ENCODE measurements at places on chromosomes 13 and 19.

DNA sequence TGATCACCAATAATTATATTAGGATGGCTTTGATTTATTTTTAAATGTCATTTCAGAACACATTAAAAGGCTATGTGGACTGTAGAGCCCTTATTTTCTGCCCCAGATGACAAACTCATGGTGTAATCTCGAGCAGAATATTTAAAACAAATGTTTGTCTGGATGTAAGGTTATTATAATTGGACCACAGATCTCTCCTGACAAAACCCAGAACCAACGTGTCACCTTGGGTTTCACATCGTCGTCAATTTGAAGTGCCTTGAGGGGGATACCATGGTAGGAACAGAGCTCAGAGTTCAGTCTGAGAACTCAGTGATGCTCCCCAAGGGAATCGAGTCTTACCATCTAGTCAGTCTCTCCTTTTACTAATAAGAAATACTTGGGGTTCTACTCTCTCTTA, 2.8 kb downstream of the SACS start:
- DNase-seq: no peak

DNA sequence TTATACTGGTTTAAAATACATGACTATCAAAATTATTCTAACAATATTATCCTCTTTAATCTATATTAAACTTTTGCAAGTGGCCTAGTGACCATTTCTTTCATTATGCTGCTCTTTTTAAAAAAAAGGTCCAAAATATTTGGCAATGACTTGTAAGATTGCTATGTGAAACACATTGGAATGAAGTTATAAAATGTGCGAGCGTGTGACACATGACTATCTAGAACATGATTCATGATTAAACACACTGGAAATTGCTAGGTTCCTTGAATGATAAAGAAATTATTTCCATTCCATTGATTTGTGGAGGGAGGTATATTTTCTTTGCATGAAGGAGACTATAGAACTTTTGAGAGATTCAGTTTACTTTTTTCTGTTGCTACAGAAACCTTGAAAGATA, 739.1 kb downstream of the DIAPH3 start:
- no peak for DNase-seq

GRCh38 chr13:105135852-105136615, 1399.4 kb downstream of the EFNB2 start:
- no peak for DNase-seq

DNA sequence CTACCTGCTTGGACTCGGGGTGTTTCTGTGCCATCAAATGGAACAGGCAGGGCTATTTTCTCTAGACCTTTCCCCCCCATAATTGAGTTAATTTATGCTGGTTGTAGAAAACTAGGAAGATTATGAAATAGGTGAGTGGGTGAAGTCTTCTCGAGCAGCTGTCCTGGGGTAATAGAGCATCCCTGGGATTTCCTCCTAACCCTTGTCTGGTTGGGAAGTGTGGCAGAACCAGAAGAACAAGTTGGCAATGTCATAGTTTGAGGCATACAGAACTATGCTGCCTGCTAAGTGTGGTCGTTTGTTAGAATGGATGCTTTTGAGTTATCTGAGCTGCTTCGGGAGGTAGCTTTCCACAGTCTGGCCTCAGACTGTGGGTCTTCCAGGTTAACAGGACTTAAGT, 3.7 kb downstream of the GATAD2A start:
- DNase-seq: no peak

- DNase-seq: no peak
Observed at GRCh38 chr13:76048131-76048530, 412.0 kb downstream of the LMO7 start.

- no peak for DNase-seq
Observed at GRCh38 chr19:8241646-8242045, 32.5 kb downstream of the CERS4 start.

- DNase-seq: no peak
Observed at GRCh38 chr19:14576363-14576762, 4.5 kb upstream of the NDUFB7 start.

- DNase-seq: peak; percentile 29
Observed at GRCh38 chr19:39563408-39563807, 23.4 kb upstream of the EID2 start.

DNA sequence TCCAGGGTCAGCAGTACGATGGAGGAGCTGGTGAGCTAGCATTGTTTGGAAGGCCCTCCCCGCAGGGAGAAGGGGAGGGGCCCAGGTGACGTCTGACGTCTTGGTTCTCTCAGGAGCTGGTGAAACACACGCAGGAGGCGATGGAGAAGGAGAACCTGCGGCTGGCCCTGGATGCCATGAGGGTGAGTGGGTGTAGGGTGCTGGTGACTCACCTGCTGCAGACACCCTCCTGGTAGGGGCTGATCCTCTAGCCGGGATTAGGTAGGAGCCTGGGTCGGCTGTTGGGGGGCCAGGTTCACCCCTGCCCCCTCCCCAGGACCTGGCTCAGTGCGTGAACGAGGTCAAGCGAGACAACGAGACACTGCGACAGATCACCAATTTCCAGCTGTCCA, 55.8 kb downstream of the VAV1 start:
- no peak for DNase-seq
